KBM-7 (cell line): ENCODE measurements at places on chromosomes 2 and 18.

- no peak for DNase-seq
Observed at GRCh38 chr2:14358339-14358738, 274.2 kb upstream of the LRATD1 start.

- DNase-seq = no peak
Observed at GRCh38 chr2:237601453-237602116, 11.1 kb upstream of the RAB17 start.

DNA sequence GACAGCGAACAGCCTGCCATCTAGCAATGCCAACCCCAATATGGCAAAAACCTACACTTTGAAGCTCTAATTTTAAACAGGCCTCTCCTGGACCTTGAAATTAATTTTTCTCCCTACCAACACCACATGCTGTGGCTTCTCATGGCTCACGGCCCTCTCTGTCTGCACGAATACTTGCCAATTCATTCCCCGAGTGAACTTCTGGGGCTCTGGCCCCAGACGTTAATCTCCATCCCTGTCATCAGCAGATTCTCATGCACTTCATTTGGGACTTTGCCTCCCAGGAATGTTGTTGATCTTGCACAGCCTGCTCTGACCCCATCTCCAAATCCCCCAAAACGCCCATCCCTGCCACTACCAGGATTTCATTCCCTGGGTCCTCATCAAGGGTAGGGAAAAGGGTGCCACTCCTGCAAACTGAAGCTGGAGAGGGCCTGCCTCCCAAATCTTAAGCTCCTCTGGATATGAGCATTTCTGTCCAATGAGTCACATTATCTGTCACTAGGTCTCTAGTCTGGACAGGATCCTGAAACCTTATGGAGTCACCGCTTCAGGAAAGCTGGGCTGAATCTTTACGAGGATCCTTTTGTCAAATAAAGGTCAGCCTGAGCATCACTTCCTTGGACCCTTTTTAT, 10.4 kb downstream of the FIGLA start:
- no peak for DNase-seq

DNA sequence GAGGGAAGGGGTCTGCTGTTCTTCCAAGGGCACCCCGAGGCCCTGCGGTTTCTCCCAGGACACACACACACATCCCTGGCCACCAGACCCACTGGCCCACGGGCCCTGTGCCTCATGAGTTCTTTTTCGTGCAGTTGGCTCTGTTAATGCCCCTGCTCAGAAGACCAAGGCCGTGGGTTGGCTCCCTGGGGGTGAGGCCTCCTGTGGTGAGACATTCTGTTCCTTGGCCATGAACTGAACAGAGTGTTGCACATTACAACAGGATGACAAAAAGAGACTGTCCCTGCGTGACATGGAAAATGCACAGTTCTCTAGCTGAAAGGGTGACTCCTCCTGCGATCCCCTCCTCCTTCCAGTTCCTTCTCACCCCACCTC, 30.7 kb downstream of the SH2D6 start:
- no peak for DNase-seq

DNA sequence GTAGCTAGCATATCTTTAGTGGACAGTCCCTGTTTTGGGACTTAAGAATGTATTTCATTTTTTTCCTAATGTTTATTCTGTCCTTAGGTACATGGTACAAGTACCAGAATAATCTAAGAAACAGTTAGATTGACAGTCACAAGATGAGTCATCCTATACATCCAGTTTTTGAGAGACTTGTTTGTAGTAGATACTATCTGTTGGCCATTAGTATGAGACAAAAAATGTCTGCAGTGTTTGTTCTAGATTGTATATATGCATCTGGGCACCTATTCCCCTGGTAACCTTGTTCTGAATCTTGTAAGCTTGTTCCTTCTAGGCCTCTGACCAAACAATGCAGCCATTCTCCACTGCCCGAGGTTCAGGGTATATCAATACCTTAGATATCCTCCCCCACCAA, 1343.5 kb downstream of the SUCLG1 start:
- DNase-seq = no peak

DNA sequence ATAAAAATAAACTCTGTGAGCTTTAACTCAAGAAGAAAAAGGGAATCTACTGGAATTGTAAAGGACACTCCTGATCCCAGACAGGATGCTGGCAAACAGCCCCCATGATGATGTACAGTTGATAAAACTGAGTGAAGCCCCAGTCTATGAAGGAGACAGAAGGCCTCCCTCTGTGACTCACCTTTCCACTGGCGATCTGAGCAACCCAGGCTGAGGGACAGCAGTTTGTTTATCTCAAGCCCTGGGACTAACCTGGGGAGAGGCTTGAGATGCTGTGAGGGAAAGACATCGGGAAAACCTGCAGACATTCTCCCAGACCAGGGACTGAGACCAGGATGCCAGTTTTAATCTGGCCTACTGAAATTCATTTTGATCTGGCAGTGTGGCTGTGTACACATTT, 104.5 kb upstream of the CDH2 start:
- no peak for DNase-seq

- no peak for DNase-seq
Observed at GRCh38 chr2:208361077-208361441, 45.5 kb upstream of the PTH2R start.

GRCh38 chr2:177547122-177547521, 154.5 kb downstream of the AGPS start:
- no peak for DNase-seq

GRCh38 chr2:172091000-172091641, 5.8 kb downstream of the DLX1 start:
- DNase-seq = no peak

DNA sequence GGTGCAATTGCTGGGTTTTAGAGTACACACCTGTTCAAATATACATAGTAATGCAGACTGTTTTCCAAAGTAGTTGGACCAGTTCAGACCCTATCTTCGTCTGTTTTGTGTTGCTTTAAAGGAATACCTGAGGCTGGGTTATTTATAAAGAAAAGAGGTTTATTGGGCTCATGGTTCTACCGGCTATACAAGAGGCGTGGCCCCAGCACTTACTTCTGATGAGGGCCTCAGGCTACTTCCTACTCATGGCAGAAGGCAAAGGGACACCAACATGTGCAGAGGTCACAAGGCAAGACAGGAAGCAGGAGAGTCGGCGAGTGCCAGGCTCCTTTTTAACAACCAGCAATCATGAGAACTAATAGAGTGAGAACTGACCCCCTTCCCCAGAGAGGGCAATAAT, 21.9 kb upstream of the EMILIN2 start:
- no peak for DNase-seq

DNA sequence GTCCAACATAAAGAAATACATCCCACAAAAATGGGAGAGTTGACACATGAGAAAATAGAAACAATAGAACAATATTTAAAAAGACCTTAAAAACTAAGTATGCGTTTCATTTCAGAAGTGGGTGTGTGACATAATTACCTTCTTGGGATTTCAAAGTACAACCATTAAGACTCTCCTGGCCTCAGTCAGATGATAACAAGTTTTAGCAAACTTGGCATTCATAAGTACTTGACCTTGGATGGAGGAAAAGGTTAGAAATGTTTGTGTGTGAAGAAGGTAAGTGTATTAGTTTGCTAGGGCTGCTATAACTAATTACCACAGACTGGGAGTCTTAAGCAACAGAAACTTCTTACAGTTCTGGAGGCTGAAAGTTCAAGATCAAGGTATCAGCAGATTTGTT, 4.9 kb upstream of the NGEF start:
- no peak for DNase-seq

DNA sequence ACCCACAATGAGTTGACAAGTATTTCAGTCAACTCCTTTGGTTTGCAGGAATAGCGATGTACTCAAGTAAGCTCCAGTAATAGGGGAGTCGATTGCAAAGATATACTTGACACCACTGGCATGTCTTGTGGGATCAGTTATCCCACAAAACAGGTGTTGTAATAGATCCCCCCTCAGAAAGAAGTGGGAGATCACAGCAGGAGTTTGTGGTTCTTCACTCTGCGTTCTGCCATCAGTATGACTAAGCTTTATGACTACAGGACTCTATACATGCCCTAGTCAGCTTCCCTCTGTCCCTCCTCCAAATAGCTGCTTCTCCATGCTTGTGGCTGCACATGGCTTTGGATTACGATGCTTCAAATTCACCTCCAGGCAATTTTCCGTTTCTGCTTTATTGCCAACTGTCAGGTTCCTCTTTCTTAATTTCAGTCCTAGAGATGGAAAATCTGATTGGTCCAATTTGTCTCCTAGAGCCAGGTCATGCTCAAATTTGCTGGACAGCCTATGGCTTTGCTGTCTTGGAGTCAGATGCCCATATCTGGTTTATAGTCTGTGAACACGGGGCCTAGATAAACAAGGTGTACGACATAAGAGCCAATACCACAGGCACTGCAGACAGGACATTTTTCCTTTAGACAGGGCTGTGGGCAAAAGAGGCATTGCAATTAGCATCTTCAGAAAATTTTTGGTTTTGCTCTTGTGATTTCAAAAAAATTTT, 221.7 kb downstream of the PAX3 start:
- DNase-seq = peak; percentile 53

DNA sequence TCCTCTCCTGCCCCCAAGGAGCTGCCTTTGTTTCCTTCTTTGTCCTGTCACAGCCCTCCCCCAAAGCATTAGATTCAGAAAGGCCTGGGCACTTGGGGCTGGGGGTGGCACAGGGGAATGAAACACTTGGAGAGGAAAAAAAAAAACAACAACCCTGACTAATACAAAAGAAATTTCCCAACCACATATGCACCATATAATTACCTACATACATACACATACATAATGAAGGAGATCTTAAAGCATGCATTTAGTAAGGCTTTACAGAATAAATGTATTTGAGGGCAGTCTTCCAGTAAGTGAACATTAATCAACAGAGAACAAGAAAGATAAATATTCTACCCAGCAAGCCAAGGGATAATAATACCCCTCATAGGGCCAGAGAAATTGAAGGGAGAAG, 70.0 kb upstream of the PPP1CB start:
- no peak for DNase-seq

- DNase-seq = peak; percentile 64
Observed at GRCh38 chr2:11411768-11412448, 54.1 kb downstream of the E2F6 start.

GRCh38 chr18:10453806-10454680, at the start of gene APCDD1:
TSS of gene APCDD1 (plus strand) at chr18:10454635. CDS start at chr18:10454982, 347 bp downstream.
- DNase-seq = no peak

- no peak for DNase-seq
Observed at GRCh38 chr18:59787998-59788790, 91.0 kb upstream of the CCBE1 start.

- DNase-seq = no peak
Observed at GRCh38 chr18:6357668-6358067, 57.0 kb downstream of the L3MBTL4 start.

- peak; percentile 45 for DNase-seq
Observed at GRCh38 chr2:36477315-36477714, 120.7 kb downstream of the FEZ2 start.

GRCh38 chr2:202950592-202950991, 38.5 kb downstream of the CARF start:
- peak; percentile 44 for DNase-seq

DNA sequence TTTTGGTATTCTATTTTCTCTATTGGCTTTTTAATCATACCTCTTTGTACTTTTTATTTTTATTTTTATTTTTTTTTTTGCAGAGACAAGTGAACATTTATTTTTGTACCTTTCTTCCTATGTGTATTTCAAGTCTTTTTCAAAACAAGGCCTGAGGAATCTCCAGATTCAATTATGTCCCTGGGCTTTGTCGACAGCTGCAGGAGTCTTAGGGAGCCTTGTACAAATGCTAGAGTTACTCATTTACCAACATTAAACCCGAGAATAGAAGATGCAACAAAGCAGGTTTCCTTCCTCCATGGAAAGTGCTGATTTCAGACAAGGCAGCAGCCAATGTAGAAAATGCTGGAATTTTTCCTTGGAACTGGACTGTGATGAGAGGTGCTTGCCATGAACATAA, 242.8 kb downstream of the TNS1 start:
- no peak for DNase-seq
